ENCODE measurements at places on chromosomes 16 and 17.

- no peak for DNase-seq
Observed at GRCh38 chr17:57567251-57567650, 177.8 kb downstream of the CCDC182 start.

DNA sequence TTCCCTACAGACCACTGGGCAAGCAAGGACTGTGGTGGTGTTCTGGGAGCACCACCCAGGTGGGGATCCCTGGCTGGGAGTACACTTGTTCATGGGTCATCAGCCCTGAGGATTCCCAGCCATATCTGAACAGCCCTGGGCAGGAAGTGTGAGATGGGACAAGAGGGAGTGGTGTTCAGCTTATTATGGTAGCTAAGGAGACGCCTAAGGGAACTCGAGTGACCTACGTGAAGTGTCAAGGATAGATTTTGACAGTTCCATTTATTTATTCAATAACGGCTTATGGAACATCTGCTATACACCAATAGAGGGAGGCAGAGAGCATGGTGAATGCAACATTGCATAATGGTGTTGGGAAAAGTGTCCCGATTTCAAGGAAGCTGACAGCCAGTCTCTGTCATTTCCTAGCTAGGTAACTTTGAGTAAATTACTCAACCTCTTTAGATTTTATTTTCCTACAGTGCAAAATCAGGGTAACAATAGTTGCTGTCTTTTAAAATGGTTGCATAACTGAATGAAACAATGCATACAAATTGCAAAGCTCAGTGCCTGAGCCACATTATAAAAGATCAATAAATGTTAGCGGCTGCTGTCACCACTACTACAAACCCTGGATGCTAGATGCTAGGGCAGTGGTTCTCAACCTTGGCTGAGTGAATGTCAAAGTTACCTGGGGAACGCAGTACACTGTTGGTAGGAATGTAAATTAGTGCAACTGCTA, 534.1 kb downstream of the GRIN2A start:
- DNase-seq = no peak

DNA sequence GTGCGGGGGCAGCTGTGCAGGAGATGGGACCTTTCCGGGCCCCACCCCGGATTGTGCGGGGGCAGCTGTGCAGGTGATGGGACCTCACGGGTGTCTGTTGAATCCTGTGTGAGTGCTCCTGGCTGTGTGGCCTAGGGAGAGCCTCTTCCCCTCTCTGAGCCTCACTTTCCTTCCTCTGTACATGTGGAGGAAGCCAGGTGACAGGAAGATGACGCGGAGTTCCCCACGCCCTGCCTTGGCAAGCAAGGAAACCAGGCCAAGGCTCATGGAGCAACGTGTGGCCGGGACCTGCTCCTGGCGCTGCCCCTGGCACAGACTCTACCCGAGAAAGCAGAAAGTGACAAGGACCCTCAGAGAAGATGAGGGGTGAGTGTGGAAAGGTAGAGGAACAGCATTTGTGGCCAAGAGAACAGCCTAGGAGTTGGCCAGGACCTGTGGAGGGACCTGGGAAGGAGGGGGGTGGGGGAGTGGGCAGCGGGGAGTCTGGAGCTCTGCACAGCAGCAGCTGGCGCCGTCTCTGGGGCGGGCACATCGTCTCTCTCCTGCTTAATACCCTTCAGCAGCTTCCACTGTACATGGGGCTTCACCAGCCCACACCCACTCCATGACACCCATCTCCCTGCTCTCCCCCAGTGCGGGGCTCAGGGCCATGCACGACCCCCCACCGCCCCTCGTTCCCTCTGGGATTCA, 38.4 kb upstream of the PABPN1L start:
- DNase-seq = no peak

DNA sequence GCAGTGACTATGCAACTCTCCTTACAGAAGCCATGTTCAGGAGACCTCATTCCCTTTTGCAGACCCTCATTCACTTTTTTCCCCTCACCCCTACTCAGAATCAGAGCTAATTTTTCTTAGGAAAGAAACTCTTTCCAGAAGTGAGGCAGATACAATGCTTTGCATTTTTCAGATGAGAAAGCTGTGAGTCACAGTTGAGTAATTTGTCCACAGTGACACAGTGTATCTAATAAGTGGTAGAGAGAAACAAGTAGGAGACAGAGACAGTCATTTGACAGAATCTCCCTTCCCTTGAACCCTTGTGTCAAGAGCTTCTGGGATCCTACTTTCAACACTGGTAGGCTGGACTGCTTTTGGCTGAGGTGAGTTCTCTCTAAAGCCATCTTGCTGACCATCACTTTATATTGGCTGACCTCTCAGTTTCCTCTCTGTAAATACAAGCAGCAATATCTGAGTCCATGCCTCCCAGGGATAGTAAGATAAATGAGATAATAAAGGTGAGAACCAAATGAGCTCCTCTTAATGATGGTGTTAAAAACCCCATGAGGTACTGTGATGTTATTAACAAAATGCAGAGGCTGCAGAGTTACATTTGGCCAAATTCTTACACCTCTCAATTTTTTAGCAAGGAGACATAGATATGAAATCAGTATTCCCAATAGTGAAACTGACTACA, 130.8 kb downstream of the CA10 start:
- no peak for DNase-seq

GRCh38 chr16:54284931-54285413, 1.6 kb downstream of the IRX3 start:
- no peak for DNase-seq

DNA sequence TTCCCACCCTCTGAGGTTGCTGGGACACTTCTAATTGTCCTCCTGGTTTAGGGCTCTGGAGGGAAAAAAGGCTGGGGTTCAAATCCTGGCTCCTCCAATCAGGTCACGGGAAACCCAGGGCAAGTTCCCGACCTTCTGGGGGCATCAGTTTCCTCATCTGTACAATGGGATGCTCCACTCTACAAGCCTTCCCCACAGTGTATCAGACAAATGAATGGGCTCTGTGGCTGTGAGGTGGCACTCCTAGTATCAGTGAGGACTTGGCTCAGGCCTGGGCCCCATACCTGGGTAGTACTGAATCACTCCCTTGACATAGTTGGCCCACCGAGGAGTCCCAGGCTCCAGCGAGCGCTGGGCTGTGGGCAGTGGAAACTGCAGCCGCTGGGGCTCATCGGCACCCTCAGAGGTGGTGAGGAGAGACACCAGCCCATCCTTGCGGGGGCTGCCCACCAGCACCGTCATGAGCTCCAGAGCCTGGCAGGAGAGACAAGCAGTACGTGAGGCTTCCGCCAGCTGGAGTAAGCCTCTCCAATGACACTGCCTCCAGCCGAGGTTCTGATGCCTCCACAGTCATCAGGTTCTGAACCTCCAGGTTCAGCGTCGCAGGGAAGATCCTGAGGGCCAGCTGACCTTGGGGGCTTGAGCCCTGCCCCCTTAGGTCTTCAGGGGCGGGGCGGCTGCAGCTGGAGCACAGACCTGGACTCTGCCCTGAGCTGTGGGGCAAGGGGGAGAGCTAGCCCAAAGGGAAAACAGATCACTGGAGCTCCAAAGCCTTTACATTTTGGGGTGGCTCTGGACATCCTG, 1.2 kb downstream of the GALK1 start:
- DNase-seq = no peak

DNA sequence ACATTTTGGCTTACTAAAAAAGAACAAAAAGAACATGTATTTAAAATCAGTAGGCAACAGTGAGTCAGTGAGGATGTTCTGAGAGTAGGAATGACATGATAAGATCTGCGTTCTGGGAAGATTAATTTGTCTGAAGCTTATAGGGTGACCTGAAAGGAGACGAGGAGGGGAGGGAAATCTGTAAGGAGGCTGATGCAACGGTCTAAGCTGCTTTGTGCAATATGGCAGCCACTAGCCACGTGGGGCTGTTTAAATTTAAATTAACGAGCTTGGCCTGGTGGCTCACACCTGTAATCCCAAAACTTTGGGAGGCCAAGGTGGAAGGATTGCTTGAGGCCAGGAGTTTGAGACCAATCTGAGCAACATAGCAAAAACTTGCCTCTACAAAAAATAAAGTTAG, 181.6 kb upstream of the CACNG3 start:
- peak; percentile 3 for DNase-seq

- no peak for DNase-seq
Observed at GRCh38 chr17:63120406-63120805, 154.4 kb downstream of the TANC2 start.

GRCh38 chr16:13517841-13518240, 402.1 kb upstream of the ERCC4 start:
- DNase-seq = no peak

GRCh38 chr17:64739316-64740058, 77.4 kb upstream of the SMURF2 start:
- DNase-seq = peak; percentile 34

- no peak for DNase-seq
Observed at GRCh38 chr16:65021852-65022595, 99.8 kb downstream of the CDH11 start.

GRCh38 chr17:47935961-47936360, 5.4 kb upstream of the PNPO start:
- DNase-seq = no peak

- no peak for DNase-seq
Observed at GRCh38 chr17:61723183-61723582, 132.2 kb upstream of the NACA2 start.

DNA sequence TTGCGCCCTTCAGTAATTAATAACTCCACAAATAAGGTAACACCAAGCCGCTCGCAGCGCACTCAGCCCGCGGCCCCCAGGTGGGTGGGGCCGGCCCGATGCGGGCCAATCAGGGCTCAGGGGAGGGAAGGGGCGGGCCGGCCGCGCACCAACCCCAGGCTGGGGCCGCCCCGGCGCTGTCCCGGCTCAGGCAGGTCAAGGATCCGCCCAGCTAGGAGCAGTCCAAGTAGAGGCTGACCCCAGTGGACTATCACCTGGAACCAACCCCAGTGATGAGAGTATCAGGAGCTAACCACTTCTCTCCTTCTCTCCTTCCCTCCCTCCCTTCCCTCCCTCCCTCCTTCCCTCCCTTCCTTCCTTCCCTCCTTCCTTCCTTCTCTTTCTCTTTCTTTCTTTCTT, 110.8 kb downstream of the C16orf78 start:
- no peak for DNase-seq
